ENCODE measurements at places on chromosomes 12 and 14.
A peak's percentile ranks its signal among the peaks of the same experiment; 100 is the strongest.

GRCh38 chr12:112602150-112602549, 183.4 kb downstream of the PTPN11 start:
- no peak for DNase-seq

- no peak for DNase-seq
These were observed 22.4 kb upstream of the CD9 start for GRCh38 chr12:6177642-6178358.

GRCh38 chr14:99454246-99454645, 26.4 kb downstream of the SETD3 start:
- no peak for DNase-seq

GRCh38 chr14:23513818-23514643, 37.5 kb downstream of the ZFHX2 start:
- no peak for DNase-seq

DNA sequence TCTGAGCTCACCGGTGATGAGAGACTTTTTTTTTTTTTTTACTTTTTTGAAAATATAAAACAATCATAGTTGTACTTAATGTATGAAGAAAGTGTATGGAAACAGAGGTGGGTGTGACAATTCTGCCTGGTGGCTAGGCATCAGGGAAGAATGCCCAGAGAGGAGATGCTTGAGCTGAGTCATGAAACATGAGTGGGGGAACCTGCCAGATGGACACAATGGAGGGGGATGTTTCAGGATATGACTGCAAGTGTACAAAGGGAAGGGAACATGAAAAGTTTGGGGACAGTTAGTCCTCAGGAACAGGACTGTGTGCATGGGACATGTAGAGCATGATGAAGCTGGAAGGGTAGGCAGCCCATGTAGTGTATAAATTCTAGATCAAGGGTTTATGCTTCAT, 274.2 kb upstream of the E2F7 start:
- no peak for DNase-seq

DNA sequence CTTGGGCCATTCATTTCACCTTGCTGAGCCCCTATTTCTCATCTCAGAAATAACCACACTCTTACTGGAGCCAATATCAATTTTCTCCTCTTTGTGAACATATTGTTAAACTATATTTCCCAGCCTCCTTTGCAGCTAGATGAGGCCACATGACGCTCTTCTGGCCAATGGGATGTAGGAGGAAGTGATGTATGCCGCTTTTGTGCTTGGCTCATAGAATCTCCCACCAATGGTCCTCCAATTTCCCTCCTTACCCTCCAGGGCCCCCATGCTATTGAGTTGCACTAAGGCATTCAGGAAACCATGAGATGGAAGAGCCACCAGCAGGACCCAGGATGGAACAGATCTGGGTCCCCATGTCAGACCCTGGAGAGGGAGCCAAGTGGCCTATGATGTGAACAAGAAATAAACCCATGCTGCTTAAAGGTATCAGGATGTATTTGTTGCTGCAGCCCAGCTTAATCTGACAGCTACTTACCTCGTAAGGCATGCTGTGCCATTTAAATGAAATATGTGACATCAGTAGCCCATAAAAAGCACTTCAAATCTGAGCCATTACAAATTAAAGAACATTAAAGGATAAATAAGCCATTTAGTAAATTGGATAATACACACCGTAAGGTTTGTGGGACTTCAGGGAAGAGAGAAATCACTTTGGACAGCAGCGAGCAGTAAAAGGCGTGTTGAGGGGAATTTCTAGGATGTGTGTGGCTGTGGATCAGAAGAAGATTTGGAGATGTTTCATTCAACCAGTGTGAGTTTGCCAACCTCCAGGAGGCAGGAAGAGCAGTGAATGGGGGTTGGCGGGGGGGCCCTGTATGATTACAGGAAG, 24.4 kb upstream of the BDKRB2 start:
- DNase-seq: no peak

DNA sequence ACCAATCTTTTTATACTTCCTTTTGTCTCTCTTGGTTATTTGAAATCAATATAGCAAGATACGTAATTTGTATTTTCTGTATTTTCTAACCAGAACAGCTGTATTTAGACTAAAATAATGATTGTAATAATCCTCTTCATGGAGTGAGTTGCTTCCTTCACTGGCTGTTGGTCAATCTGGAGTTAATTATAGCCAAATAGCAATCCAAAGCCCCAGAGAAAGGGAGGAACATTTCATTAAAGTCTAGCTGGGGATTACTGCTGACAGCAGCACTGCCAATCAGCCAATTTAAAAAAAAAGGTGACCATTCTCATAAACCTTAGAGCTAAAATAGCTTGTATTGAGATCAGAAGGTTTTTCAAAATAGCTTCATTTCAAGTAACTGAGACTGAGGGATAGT, 118.0 kb downstream of the TRHDE start:
- no peak for DNase-seq

- DNase-seq: peak; percentile 47
These were observed 3.7 kb downstream of the PIANP start for GRCh38 chr12:6696690-6697583.

DNA sequence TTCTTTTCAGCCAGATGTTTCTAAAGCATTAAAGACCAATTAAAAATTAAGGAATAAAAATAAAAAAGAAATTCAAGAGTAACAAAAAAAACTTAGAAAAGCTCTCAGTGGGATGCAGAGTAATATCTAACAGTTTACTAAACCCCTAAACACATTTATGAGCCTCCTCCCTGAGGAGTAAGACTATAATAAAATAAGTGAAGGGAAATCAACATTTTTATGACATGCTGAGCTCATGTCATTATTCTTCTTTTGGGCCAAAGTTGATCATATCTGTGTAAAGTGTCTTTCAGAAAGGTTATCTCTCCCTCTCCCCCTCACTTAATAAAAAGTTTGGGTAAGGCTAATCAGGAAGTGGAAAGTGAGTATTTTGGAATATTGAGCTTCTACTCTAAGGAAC, 122.1 kb downstream of the MYRFL start:
- no peak for DNase-seq

GRCh38 chr14:100104006-100104352, 38.8 kb downstream of the EVL start:
- no peak for DNase-seq

- no peak for DNase-seq
These were observed 12.1 kb downstream of the GZMH start for GRCh38 chr14:24597403-24597802.

DNA sequence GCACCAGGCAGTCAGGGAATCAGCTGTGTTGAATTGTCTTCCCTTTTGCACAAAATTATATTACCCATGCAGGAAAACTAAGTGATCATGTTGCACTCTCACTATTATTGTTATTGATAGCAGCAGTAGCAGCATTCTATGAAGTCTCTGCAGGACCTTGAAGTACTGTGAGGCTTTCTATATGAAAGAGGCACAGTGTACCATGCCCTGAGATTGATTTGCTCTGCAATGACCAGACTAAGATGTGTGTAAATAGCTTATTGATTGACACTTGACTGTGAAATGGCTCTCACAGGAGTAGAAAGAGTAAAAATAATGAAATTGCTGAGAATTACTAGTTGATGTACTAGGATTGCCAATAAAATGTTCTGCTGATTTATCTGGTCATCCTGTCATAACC, 99.9 kb downstream of the KICS2 start:
- DNase-seq: no peak

GRCh38 chr12:132194056-132194455, 49.8 kb downstream of the NOC4L start:
- DNase-seq: no peak

DNA sequence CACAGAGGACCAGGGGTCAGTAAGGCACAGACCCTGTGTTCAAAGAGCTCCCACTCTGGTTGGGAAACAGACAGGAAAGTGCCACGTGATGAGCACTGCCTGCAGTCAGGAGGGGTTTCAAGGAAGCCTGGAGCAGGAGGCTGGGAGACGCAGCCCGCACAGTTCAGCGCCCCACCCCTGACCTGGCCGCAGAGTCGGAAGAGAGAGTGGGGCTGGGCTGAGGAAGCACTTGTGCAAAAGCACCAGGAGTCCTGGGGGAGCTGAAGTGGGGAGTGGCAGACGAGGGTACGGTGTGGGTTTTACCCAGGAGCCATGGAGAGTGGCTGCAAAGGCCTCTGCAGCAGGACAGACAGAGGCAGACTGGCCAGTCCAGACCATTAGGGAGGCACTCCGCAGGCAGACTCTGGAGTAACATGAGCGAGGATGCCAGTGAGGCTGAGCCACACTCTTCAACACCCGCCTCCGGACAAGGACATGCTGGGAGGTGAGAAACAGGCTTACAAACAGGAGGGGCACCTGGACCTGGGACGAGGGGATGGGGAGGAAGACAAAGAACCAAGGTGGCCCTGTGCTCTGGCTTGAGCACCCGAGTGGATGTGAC, 85.7 kb upstream of the GPR68 start:
- no peak for DNase-seq

DNA sequence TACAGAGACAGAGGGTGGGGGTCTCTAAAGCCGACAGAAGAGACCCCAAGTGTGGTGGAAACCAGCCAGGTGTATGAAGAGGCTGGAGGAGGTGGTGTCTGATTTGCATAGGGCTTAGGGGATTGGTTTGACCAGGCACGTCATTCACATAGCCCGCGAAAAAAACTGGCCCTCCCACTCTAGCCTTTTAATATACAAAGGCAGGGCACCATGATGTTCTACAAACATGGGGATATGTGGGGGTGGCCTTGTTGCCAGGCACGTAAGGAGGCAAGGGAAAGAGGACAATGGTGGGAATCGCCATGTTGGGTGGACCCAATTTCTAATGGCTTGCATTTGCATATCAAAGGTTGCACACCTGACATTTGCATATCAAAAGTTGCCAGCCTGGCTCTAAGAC, 13.2 kb downstream of the LALBA start:
- no peak for DNase-seq

DNA sequence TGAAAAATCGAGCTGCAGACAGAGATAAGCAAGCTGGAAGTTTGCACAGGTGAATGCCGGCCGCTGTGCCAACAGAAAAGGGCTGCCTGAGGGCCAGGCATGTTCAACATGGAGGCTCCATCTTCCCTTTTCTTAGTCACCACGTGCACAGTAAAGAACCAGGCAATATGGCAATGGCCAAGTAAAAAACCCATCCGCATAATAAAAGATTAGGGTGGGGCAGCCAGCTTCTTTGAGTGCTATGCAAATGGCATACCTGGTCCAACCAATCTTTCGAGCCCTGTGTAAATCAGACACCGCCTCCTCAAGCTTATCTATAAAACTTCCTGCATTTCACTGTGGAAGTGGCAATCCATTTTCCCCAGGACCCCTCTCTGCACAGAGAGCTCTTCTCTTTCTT, 16.7 kb downstream of the PNP start:
- DNase-seq: no peak

All from pancreas (tissue), 10 donors.